ENCODE measurements at places on chromosomes 12 and 14.

GRCh38 chr14:97218274-97218673 lies 421.1 kb downstream of the VRK1 start:
- DNase-seq: no peak

GRCh38 chr12:102977945-102978706 lies 20.7 kb downstream of the ASCL1 start:
- no peak for DNase-seq

DNA sequence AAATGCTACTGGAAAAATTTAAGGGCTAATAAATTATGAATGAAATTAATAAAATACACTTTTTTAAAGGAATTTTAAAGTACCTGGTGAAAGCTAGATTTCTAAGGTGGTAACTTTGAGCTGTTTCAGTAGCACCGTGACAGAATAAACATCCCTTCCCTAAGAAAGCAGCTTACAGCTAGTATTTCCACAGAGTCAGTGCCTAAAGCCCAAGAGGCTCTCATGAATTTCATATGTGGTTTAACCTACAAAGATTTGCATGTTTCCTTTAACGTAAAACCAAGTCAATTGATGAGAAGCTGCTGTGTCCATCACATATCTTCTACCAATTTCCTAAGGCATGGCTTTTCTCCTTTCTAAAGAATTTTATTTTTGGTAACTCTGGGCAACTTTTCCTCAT lies 56.8 kb downstream of the IFNG start:
- no peak for DNase-seq

DNA sequence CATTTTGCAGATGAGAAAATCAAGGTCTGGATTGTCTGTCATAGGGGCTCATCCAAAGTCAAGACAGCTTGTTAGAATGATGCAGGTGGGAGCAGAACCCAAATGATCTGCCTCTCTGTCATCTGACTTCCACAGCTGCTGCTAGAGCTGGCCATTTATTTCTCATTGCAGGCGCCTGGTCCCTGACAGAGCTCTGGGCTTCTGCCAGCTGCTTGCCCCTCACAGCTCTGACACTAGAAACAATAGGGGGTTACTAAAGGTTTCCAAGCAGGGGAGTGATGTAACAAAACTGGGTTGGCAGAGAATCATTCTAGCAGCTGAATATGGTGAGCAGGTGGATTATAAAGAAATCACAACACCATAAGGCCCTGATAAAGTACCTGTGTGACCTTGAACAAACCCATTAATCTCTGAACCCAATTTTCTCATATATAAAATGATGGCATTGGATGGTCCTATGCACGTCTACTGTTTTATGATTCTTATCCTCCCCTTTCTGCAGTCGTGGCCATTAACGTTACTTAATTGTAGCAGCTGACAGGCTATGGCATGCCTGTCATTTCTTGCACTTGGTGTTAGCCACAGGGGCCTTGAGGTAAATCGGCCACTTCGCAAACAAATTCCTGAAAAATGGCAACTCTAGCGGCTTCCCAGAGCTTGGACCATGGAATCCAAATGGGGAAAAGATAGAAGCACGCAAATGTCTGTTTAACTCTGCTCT lies 134.6 kb downstream of the RMST start:
- no peak for DNase-seq

- no peak for DNase-seq
Measured at GRCh38 chr14:83120187-83120586, 1586.5 kb upstream of the SEL1L start.

GRCh38 chr12:5391653-5392052 lies 40.3 kb upstream of the NTF3 start:
- no peak for DNase-seq

GRCh38 chr12:103529306-103529705 lies 33.5 kb upstream of the C12orf42 start:
- DNase-seq: no peak

DNA sequence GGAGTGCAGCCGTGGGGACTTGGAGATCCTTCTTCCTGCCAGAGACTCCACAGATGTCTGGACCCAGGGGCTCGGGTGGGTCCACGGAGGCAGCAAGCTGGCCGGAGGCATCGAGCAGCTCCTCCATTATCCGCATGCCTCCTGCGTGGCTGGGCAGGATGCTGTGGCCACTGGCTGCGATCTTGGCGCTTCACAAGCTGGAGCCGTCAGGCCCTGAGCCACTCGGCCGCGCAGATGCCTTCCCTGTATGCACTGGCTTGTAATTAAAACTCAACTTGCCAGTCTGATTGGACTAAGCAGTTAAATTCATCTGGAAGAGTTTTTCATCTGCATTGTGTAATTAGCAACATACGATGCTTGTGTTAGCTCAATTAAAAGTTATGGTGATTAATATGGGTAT lies 151.5 kb downstream of the AACS start:
- DNase-seq: no peak

- no peak for DNase-seq
Measured at GRCh38 chr14:68806526-68807147, 13.8 kb upstream of the ZFP36L1 start.

- no peak for DNase-seq
Measured at GRCh38 chr14:75223664-75224154, 47.3 kb upstream of the TMED10 start.

GRCh38 chr14:81172881-81173280 lies 47.9 kb downstream of the GTF2A1 start:
- DNase-seq: no peak

GRCh38 chr12:13799574-13799973 lies 181.8 kb downstream of the GRIN2B start:
- no peak for DNase-seq

GRCh38 chr12:22733756-22734155 lies 108.8 kb downstream of the ETNK1 start:
- DNase-seq: no peak

GRCh38 chr12:56034586-56035332 lies 7.0 kb upstream of the RPS26 start:
- no peak for DNase-seq

- DNase-seq: no peak
Measured at GRCh38 chr12:63958876-63959580, 114.5 kb downstream of the SRGAP1 start.

- no peak for DNase-seq
Measured at GRCh38 chr12:13030541-13031291, 13.5 kb upstream of the FAM234B start.

- DNase-seq: no peak
Measured at GRCh38 chr12:1855241-1855640, 34.9 kb downstream of the LRTM2 start.

- DNase-seq: no peak
Measured at GRCh38 chr12:111355201-111355925, 13.5 kb downstream of the PHETA1 start.

DNA sequence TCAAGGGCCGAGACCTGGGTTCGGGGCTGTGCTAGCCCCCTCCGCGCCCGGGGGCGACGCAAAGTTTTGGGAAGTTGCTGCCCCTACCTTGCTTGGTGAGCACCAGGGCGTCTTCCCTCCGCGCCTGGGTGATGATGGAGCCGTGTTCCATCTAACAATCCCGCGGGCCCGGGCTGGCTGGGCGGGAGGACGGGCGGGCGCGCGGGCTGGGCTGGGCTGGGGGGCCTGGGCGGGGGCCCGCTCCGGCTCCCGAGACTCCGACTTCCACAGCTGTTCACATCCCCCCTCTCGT lies 298 bp downstream of the CTDSP2 start:
- DNase-seq: no peak

- DNase-seq: no peak
Measured at GRCh38 chr12:84553331-84554117, 359.1 kb downstream of the SLC6A15 start.

DNA sequence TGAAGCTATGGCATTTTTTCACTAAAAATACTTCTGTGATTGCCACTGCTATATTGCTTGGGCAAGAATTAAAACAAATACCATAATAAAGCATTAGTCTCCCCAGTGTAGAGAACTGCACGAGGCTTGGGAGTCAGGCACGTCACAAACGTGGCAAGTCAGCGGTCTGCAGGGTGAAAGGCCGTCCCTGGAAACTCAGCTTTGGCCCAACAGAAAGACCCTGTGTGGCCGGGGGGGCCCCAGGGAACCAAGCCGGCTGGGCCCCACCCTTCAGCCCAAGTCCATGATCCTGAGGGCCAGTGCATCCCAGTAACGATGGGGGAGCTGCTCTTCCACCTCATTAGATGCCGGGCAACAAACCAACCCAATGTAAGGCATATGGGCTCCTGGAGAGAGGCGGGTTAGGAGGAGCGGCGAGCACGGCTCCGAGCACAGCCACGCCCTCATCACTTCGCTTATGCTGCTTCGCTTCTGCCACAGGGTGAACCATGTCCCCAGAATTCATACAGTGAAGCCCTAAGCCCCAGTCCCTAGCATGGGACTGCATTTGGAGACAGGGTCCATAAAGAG lies 50.9 kb upstream of the GPR68 start:
- no peak for DNase-seq
